ENCODE measurements at places on chromosomes 13 and 19.

DNA sequence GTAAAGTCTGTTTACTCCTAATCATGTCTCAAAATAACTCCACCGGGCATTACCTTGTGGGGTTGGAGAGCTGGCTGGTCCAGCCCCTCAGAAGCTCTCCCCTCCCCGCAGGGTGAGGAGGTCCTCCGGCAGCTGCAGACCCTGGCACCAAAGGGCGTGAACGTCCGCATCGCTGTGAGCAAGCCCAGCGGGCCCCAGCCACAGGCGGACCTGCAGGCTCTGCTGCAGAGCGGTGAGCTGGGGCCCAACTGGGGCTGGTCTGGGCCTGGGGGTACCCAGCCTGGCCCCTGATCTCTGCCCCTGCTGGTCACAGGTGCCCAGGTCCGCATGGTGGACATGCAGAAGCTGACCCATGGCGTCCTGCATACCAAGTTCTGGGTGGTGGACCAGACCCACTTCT, 20.2 kb downstream of the HIPK4 start:
- DNase-seq: no peak

DNA sequence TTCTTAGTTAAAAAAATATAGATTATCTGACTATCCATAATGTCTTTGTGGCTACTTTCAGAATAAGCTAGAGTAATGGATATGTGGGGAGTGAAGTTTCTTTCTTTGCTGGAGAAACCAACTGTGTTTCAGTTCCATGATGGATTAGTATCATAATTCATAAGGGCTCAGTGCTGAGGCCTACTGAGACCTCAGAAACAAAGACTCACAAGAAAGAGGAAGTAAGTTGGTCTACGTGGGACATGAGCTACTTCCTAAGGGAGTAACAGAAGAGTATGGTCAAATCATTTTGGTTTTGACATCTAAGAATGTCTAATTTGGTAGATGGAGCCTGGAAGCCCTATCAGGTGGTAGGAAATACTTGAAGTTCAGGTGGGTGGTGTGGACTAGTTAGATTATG, 99.0 kb upstream of the HTR2A start:
- DNase-seq: no peak

- DNase-seq: no peak
These were observed 61.6 kb downstream of the CEBPG start for GRCh38 chr19:33434886-33435705.

- DNase-seq: no peak
These were observed 29.0 kb upstream of the CEBPG start for GRCh38 chr19:33344573-33344925.

DNA sequence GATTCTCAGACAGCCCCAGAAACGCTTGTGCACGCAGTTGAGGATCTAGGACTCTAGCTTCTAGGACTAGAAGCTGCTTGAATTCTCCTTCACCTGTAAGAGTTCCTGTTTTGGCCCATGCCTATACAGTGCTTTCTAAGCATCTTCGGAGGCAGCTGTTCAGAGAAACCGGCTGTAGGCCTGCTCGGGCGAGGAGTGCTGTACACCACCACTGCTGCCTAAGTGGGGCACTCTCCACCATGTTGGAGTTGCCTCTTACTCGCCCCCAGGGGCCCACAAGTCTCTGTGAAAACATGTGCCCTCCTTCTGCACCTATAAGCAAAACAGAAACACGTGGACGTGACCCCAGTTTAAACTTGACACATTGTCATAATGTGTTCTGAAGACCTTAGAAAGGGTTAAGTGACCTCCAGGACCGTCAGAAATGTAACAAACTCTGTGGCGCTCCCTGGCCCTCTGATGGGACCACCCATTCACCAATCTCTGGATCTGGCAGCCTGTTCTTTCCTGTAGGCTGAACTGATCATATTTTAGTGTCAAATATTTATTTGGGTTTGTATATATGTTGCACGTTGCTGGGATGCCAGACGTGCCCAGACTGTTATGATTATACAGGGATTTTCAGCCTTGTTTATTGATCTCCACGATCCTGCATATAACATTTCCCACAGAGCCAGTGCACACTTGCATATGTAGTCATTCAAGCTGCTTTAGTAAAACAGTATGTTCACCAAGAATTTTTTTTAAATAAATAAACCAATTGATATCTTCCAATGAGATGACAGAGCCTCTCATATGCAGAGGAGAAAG, 60.8 kb downstream of the C13orf42 start:
- no peak for DNase-seq

DNA sequence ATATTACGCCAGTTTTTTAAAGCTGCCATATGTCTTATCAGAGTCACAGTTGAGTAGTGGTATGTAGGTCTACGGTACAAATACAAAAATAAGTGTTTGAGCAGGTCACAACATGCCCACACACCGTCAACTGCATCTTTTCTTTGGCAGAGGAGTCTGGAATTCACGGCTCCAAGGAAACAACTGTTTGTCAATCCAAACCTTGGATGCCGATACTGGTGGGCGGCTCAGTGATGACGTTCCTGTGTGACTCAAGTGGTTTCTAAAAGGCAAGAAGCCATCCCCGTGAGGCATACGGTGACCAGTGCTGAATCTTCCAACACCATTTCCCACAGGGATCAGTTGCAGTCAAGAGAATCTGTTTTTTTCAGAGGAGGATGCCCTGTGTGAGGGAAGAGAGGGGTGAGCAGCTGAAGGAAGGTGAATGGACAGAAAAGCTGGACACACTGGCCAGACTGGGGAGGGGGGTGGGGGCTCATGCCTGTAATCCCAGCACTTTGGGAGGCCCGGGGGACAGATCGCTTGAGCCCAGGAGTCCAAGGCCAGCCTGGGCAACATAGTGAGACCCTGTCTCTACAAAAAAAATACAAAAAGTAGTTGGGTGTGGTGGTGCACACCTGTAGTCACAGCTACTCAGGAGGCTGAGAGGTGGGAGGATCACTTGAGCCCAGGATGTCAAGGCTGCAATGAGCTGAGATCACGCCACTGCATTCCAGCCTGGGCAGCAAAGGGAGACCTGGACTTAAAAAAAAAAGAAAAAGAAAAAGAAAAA, 22.8 kb upstream of the CEBPG start:
- no peak for DNase-seq

DNA sequence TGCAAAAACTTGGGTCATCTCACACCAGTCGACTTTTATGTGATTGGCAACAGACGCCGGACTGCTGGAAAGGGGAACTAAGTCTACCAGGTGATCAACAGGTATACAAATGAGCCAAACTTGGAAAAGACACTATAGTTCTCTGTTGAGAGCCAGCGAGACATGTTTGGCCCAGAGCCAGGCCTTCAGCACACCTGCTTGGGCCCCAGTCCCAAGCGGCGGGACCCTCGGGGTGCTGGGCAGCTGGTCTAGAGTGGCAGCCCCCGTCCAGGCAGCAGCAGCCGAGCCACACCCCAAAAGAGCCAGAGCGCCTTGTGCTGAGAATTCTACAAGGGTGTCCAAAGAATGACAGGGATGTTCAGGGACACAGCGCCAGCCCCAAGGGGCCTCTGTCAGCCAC, 28.0 kb downstream of the NAXD start:
- DNase-seq: no peak

- DNase-seq: no peak
These were observed 1.4 kb upstream of the USF2 start for GRCh38 chr19:35267353-35267817.

- DNase-seq: peak; percentile 20
These were observed 29.0 kb downstream of the EXOSC8 start for GRCh38 chr13:37029617-37030016.

DNA sequence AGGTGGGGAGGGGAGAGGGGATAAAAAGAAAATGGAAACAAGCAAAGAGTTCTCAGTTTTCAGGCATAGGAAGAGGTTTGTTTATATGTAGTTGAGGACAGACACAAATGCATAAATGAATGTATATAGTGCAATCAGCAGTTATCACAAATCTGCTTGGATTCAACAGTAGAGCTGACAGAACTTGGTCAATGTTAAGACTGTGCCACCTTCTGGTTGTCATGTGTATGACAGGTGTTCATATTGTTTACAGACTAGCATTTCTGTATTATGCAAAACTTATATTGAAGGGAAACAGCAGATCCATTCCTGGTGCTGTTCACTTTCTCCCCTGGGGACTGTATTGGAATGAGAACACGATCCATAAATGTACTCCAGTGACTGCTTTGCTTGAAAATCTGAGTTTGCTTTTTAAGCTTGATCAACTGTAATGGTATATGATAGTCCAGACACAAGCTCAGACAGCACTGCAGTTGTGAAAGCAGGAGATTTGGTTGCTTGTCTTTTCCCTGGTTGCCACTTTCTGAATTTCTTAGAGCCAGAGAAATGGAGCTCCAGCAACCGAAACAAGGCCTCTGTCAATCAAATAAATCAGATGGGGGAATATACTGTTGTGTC, 319.5 kb upstream of the OBI1 start:
- DNase-seq: peak; percentile 14

- DNase-seq: no peak
These were observed 8.7 kb downstream of the MAP2K2 start for GRCh38 chr19:4115050-4115817.

DNA sequence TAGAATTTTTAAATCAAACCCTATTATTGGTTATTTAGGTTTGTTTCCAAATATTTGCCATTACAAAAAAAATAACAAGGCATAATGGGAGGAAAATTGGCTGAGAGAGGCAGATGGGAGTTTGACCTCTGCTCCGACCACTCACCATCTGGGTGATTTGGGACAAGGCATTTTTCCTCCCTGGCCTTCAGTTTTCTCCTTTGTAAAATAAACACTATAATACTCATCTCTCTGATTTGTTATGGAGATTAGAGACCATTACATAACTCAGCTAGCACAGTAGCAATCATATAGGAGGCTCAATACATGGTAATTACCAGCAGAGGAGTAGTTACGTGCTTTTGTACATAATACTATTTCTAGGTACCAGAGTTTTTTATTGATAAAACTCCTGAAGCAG, 70.2 kb upstream of the STK24 start:
- no peak for DNase-seq

DNA sequence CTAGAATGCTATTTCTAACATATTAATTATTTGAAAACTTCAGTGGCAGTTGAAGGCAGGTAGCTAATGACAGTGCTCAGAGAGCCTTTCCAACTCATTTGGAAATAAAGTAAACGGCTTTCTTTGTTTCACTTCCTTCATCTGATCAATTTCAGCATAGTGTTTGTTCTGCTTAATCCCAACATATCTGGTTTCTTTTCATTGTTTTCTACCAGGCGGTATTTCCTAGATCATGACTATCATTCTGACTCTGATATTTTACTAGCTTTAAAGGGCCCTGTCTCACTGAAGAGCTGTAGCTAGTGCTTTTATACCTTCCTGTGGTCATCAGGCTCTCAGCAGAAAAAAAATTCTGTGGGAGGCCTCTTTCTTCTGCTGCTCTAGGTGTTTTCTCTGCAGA, 178.6 kb downstream of the RBM26 start:
- DNase-seq: no peak

- DNase-seq: no peak
These were observed 52.1 kb downstream of the DACH1 start for GRCh38 chr13:71814806-71815360.

Data from AG09319 (cell line).